ENCODE measurements at places on chromosomes 12 and 14.
A peak's percentile ranks its signal among the peaks of the same experiment; 100 is the strongest.

GRCh38 chr14:51242545-51243490 lies 2.8 kb downstream of the TMX1 start:
- peak; percentile 14 for DNase-seq

DNA sequence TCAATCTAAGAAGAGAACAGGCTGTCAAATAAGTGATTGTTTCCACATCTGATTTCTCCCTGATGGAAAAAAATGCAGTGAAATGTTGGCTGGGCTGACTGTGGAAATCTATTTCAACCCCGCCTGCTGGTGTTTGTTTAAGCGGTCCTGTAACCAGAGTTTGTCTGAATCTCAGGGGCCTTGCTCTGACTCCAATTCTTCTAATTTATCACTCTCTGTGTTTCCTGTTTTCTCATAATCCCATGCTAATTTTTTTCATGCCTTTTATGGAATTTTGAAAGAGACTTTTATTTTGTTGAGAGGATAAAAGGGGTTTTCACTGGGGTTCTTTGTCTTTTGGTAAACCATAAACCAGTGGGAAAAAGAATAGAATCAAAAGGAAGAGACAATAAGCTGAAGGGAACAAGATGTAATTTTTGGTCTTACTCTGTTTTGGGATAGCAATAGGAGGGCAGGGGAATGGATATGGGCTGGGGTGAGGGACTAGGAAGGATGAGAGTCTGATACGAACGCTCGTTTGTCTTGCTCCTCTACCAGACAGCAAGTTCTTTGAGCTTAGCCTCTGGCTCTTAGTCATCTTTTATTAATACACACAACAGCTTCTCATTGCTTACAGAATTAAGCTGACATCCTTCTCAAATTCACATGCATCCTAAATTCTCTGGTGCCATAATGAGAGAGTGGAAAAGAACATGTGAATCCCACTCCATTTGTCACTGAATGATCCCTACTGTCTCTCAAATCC lies 8.0 kb upstream of the MGP start:
- DNase-seq = peak; percentile 16

DNA sequence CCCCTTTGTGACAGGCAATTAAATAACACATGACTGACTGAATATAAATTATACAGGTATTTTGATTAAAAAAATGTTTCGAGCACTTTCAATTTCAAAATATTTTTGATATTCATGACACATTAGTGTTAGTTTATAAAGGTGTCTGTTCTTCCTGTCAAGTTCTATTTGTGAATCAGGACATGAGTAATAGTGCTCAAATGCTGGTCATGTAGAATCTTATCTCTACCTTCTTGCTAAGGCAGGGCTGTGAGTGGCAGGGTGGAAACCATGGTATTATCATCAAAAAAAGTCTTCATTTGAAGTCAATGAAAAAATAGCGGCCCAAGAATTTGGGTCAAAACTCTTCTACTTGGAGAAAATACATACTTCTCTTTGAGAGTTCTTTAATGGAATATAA lies 250.2 kb downstream of the DACT1 start:
- DNase-seq = no peak

GRCh38 chr12:88544991-88545980 lies 35.0 kb downstream of the KITLG start:
- DNase-seq = peak; percentile 79

DNA sequence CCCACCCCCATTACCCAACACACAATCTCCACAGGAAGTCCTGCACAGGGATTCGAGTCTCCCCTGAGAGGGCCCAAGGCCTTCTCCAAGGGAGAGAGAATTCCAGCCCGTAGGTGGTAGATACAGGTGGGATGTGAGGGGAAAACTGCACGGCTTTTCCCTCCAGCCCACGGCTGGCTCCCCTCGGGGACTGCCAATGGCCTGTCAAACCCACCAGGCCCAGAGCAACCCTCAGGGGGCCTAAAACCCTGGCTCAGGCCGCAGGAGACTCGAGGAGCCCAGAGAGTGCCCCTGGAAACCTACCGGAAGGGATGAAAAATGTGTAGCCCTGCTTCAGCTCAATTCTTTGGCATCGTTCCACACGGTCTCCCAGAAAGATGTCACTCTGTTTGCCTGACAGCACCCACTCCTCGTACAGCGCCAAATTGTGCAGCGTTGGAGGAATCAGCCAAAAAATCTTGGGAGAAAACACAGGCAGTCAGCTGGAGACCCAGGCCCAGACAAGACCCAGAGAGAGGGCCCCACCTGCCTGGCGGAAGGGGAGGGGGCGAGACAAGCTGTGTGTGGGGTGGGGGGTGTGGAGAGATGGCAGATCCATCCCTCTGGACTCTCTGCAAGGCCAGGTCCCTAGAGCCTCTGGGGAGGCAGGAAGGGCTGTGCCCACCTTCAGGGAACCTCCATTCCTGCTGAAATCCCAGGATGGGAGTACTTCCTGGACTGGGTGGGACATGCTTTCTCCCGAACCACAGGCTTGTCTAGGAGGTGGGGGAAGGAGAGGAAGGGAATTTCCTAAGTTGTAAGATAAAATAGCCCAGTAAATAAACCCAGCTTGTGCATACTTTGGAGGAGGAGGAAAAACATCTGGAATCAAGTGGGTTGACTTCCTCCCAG lies 48.1 kb downstream of the KDM2B start:
- peak; percentile 57 for DNase-seq

GRCh38 chr12:92105110-92105509 lies 40.5 kb downstream of the BTG1 start:
- no peak for DNase-seq

DNA sequence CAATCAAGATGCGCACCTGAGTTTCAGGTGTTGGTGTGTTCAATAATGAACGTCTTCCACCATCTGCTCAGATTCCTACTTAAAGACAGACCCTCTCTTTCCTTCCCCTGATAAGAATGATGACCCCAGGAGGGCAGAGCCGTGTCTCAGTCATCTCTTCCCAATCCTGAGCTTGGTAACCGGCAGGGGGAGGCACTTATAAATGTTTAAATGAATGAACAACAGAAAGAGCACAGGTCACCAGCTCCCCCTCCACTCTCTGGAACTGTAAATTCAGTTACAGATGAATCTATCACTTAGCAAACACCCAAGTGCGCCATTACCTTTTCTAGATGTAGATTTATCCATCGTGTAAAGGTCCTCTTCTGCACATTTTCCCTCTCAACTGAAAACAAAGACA lies 72.4 kb upstream of the DICER1 start:
- no peak for DNase-seq

DNA sequence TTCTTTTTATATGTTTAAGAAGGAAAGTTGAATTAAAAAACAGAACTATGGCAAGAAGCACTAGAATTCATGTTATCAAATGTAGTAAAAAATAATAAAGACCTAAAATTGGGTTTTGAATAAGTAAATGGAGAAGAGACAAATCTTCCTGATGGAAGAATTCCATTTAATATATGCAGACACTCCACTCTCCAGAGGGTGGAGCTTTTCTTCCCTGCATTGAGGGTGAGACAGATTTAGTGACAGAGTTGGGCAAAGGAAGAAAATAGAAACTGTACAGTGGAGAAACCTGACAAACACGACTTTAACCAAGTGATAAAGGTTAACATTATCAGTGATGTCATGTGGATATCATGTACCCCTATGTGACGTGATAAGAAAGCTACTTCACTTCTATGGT lies 217.6 kb downstream of the PRKD1 start:
- peak; percentile 22 for DNase-seq

DNA sequence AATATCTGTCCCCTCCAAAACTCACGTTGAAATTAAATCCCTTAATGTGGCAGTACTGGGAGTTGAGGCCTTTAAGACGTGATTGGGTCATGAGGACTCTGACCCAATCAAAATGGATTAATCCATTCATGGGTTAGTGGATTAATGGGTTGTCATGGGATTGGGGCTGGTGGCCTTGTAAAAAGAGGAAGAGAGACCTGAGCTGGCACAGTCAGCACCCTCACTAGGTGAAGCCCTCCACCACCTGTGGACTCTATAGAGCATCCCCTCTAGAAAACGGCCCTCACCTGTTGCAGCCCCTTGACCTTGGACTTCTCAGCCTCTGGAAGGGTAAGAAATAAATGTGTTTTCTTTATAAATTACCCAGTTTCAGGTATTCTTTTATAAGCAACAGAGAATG lies 53.0 kb downstream of the SPRING1 start:
- no peak for DNase-seq

DNA sequence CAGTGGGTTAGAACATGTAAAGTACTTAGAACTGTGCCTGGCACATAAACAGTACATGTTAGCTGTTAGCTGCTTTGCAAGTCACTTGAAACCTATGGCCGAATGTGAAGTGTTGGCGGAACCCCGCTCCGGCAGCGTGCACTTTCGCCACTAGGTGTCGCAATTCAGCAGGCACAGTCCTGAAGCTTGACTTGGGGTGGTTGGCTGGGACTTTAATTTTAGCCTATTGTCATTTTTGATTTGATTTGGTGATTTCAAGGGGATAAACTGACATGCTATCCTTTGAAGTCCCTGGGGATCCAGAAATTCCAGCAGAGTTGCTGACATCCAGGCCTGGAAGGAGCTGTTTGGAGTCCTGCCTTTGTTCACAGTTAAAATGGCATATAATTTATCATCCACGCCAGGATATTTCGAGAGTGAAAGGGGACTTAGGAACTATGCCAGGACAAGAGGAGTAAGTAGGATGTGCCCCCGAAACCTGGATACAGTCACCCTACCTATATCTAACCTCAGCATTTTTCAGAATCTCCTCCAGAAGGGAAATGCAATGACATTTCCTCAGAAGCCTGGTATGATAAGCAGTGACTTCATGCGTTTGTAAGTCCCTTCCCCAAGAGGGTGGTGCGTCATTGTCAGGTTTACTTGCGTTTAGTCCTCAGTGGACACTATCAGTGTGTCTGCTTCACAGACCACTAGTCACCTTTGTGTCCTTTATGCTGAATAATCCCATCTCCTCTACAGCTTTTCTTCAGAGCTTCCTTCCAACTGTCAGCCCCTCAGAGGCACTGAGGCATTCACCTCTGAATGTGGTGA lies 3.5 kb upstream of the TSPAN9 start:
- peak; percentile 93 for DNase-seq

DNA sequence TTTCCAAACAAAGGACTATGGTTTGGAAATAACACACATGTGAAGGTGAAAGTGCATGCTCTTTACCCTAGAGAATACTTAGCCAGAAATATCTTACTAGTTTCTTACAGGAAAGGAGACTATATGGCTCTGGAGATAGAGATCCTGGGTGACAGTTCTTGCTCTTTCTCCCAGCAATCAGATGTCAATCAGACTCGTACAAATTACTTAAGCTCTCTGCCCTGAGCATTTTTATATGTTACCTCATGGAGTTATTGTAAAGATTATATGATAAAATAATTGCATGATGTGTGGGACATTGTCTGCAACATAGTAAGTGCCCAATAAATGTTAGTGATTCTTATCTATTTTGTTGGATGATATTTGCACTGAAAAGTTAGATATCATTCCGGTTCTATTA lies 76.8 kb downstream of the FAR2 start:
- DNase-seq = no peak

GRCh38 chr14:96246539-96246847 lies 9.5 kb upstream of the BDKRB1 start:
- peak; percentile 93 for DNase-seq

DNA sequence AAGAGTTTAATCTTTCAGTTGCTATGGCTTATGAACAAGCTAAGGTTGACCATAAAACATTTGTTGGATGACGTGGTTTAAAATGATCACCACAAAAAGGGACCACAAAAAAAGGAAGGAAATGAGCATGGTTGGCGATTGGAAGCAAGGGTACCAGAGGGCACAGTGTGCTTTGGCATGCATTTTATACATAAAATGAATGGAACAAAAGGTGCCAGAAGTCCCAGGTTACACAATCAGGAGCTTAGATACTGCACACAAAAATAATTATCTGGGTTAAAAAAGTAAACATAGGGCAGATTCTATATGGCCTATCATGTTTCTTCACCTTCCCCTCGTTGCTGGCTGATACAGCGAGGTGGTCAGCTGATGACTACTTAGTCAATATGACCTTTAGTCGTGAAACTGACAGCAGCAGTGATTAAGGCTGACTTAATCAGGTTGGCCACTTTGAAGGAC lies 50.7 kb downstream of the ZC3H14 start:
- peak; percentile 3 for DNase-seq

DNA sequence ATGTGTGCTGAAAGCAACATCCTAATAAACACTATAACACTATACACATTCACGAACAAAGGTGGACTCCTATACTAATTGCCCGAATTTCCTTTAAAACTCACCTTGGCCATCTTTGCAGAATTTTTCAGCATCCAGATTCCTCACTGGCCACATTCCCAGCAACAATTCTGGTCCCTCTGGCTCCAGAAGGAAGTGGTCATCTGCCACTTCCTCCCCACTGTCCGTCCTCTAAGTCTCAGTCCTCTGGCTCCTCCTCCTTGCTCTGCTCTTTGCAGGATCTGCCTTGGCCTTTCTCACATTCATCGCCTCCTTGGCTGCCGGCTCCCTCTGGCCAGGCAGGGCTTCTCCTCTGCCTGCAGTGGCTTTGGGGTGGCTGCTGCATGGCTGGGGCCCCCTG lies 426.0 kb downstream of the FUT8 start:
- no peak for DNase-seq

DNA sequence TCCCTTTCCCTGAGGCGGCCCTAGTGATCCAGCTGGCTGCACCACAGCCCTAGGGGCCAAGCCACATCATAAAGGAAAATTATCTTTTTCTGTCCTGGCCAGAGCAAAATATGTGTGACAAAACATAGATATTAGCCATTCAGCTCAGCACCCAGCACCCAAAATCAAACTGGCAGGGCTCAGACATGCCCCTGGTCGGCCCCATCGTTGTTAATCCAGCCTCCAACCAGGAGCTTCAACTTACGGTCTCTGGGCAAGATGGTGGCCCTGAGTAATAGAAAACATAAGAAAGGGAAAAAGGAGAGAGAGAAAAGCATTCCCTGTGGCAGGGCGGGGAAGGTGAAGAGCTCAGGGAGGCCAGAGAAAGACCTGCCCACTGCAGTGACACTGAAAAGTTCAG lies 111.9 kb downstream of the EML1 start:
- no peak for DNase-seq

DNA sequence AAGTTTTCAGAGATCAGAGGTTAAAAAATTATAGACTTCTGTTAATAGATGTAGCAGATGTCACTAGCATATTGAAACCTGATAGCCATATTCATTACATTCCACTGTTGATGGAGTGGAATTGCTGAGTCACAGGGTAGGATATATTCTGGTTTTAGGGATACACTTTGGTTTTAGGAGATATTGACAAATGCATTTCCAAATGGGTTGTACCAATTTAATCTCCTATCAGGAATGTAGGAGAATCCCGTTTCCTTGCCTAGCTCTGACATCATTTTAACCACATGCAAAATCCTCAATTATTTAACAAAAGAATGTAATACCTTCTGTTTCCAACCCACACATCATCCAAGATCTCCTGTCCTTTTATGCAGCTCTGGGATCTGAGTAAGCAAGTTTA lies 30.7 kb upstream of the ESR2 start:
- peak; percentile 72 for DNase-seq

GRCh38 chr12:93827669-93828068 lies 150.5 kb downstream of the CRADD start:
- no peak for DNase-seq

GRCh38 chr14:102786768-102787167 lies 9.5 kb downstream of the TRAF3 start:
- no peak for DNase-seq
